ENCODE measurements at places on chromosomes 7 and 10.
A peak's percentile ranks its signal among the peaks of the same experiment; 100 is the strongest.

DNA sequence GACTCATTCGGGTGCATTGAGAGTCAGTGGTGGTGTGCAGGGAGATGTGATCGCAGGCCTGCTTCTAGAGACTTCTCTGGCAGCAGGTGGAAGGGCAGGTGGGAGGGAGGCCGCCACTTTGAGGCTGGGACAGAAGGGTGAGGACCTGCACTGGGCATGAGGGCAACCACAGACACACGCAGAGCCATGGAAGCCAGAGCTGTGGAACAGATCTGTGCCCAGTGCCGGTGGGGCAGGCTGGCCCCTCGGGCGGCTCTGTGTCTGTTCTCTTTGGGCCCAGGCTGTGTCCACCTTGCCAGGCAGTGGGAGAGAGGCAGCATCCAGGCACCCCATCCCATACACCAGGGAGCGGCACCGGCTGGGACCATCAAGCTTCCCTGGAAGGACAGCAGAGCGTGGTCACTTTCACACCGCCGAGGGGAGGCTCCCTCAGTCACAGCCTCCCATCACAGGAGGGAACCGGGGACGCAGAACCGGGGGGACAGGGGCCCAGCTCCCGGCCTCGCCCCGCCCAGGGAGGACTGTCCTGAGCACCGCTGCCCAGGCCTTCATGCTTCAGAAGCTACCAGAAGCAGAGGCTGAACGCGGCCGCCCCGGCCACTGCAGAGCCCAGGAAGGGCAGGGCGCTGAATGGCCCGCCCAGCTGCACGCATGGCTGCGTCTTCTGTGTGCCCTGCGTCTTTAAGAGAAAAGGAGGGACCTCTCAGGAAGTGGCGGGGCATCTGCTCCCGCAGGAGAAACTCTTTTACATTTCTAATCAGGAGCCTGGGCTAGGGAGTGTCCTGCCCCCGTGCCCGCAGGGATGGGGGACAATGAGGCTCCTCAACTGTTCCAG lies 32.1 kb downstream of the EN2 start:
- DNase-seq, result no peak

DNA sequence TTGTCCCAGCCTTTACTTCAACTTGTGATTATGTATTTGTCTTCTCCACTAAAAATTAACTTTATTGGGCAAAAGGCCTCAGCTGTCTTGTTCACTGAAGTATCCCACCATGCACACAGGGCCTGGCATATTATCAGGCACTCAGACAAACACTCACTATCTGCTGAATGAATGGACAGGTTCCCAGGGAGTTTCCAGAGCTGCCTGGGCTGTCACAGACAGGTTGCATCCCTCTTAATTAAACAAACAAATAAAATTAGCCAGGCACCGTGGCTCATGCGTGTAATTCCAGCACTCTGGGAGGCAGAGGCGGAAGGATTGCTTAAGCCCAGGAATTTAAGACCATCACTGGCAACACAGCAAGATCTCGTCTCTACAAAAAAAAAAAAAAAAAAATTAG lies 1.5 kb upstream of the TSPAN14 start:
- DNase-seq, result no peak

DNA sequence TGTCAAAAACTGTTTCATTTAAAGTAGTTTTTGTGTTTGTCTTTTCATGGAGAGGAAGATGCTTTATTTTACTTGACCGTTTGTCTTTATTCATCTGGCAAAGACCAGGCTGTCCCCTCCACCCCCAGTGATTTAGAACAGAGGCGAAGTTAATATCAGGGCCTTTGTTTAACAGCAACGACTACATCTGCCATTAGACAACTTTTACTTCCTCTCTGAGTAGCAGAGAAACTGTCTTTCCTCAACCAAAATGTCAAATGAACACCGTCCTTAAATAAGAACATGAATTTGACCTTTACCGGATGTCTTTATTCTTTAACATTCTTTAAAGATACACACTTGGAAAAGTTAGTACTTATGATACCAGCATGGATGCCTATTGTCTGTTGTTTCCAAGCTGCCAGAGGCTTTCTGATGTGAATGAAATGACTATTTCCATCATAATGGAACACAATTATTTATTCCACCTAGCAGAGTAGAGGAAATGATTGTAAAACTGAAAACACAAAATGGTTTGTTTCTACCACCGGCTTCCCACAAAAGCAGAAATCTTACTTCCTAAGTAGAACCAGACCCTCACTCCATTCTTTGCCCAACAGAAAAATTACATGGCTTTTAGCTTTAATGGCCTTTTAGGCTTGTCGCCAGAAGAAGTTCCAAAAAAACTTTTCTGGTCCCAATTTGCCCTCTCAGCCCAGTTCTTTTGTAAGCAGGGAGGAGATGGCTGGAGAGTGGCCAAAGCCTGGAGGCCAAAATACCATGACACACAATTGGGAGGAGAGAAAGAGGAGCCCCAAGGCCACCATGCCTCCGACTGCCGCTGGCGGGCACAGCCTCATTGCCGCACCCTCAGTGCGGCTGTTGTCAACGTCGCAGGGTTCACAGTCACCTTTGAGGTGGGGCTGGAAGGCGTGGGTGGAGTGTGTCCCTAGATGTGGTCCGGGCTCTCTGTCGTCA lies 168.5 kb downstream of the TEX36 start:
- DNase-seq, result no peak

DNA sequence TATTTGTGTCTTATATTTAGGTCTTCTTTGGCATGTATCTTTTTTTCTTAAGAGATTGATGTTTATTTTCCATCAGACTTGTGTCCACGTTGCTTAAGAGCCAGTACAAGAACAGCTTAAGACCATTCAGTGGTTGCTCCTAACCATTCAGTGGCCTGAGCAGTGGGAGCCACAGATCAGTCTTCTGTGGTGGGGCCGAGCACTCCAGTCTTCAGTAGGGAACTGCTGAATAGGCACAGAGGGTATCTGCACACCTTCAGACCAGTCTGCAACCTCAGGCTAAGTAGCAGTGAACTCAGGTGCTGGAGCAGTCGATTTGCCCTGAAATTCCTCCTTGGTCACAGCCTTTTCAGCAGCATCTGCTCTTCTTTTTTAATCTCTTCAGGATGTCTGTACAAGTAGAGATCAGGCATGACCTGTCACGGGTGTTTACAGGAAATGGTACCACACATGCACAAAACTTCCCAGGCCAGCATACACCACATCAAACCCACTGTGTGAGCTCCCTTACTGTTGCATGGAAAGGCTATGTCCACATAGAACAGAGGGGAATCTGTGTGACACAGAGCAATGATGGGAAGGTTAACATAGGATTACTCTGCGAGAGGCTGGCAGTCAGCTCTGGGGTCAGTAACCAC lies 51.5 kb downstream of the FAM107B start:
- DNase-seq, result peak; percentile 31

DNA sequence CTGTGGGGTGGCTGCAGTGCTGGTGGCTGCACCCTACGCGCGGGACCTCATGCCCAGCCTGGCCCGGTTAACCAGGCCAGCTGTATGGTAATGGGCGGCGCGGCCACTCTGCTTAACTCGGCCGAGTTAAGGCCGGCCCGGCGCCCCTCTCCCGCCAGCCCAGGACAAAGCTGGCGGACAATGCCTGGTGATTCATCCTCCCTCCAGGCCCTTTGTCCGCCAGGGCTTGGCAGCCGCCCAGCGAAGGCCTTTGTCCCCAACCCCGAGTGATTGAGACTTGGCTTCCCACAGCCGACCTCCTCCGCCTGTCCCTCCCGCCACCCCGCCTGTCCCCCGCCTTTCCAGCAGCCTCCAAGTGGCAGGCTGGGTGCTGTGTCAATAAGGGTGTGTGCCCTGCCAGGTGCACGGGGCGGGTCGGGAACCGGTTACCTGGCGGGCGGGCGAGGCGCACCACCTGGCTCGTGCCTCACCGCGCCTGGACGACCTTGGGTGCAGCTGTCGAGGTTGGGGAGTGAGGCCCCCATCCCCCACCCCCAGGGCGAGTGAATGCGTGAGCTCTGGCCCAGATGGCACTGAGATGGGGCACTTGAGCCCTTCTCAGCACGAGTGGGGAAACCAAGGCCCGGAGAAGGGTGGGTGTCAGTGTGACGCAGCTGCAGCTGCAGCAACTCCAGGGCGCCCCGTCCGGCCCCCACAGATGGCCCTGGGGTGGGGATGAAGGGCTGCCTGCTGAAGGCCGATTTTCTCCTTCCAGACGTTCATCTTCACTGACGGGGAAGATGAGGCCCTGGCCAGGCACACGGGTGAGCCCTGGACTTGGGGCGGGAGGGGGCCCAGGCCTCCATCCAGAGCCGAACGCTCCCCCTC lies 4.6 kb downstream of the LFNG start:
- no peak for DNase-seq

DNA sequence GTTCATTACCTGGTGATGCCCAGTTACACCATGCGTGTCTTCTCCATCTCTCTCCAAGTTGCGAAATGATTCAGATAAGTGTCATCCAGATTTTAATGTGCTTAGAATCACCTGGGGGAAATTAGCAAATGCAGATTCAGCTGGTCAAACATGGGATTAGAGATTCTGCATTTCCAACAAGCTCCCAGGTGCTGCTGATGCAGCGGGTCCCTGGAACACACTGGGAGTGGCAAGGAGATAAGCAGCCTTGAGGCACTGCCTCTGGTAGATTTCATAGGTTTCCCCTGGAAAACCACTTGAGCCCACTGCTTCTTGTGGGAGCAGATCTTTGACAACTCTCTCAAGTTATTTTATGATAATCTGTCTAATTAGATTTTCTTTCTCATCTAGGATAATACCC lies 196.0 kb upstream of the C7orf33 start:
- DNase-seq, result no peak

DNA sequence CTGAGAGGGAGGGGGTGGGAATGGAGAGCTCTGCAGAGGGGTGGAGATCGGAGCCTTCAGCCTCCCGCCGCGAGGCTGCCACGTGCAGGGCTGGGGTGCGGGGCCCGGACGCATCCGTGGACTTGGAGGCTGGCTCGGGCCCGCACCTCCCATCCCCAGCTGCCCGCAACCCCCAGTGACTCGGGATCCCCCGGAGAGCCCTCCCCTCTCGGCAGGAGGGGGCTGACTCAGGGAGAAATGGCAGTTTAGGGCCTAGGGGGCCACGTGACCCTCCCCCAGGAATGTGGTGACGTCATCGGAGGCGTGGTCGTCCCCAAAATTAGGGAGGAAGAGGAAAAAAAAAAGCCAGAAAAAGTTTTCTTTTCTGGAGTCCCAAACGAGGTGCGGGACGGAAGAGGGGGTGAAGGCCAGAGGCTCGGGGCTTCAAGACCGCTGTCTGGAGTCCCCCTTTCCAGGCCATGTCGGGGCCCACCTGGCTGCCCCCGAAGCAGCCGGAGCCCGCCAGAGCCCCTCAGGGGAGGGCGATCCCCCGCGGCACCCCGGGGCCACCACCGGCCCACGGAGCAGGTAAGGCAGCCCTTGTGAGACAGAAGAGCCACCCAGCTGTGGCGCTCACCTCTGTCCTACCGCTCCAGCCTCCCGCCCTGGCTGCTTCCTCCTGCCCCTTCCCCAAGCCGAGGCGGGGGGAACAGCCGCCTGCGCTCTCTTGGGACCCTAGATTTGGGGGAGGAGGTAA lies at the start of gene TRIP6:
Gene TRIP6, plus strand, starts transcription at position 348 of the 736 bp plus-strand sequence. Its CDS starts 111 bp downstream, at position 459.
- DNase-seq, result peak; percentile 86

All from stimulated activated CD8-positive, alpha-beta memory T cell treated with anti-CD3 and anti-CD28 coated beads, Interleukin-4, amount 100 ng/mL, for 48 hours (primary cell).